ENCODE measurements at places on chromosomes 16 and 17.

GRCh38 chr16:22003195-22003594 is 2.3 kb upstream of the PDZD9 start:
- DNase-seq, result no peak

- no peak for DNase-seq
These were observed 156.4 kb downstream of the HS3ST2 start for GRCh38 chr16:22970209-22970865.

GRCh38 chr17:8542599-8543502 is 87.7 kb downstream of the MYH10 start:
- DNase-seq, result peak; percentile 92

DNA sequence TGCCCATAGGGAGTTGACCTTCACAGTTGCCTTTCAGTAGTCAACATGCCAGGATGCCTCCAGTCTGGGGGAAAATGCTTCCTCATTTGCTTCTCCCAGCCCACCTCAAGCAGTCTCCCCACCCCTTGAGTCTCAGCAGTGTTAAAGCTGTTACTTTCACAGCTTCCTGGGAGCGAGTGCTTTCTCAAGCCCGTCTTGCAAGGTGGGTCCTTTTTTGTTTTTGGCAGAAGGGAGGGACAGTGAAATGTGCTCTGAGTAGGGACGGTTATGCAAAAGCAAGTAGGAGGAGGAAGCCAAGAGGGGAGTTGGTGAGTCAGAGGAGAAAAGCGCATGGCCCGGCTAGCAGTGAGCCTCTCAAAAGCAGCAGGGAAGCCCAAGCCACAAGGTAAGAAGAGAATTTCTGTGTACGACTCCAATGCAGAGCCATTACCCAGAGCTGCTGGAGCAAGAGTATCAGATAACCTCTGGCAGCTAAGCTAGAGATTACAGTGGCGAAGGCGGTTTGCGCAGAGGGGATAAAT is at the start of gene CHST4:
TSS of gene CHST4 (plus strand) at position 316 of the 521 bp plus-strand sequence. CDS start 10,252 bp downstream, outside the sequence.
- peak; percentile 24 for DNase-seq

GRCh38 chr16:89618109-89618998 is 4.9 kb downstream of the DPEP1 start:
- peak; percentile 73 for DNase-seq

DNA sequence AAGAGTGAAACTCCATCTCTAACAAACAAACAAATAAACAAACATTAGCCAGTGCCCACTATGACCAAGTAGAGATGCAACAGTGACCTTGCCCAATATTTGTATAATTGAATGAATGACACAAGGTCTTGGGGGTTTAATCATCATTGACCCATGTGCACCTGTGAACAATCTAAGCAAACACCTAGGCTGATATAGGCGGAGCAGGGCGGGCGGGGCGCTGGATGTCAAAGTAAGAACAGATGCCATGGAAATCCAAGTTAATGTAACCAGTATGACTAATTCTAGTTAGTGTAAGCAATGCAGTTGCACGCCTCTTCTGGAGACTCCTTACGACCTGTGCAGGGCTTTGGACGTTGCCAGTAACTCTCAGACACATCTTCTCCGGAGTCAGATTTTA is 17.6 kb downstream of the RCVRN start:
- no peak for DNase-seq

DNA sequence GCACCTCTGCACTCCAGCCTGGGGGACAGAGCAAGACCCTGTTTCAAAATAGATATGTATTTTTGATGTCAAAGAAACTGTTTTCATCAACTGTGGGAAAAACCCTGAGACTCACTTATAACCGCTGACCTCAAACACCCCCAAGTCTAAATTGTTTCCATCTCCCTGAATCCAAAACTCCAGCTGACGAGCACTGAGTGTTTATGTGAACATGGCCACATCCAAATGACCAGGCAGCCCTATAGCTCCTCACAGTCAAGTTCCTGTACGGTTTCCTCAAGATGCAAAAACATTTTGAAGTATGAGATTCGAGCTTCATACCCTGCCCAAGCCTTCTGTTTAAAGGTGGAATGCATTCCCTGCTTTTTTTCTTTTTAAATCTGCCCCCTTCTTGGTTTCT is 45.3 kb upstream of the ZCCHC14 start:
- DNase-seq, result no peak

DNA sequence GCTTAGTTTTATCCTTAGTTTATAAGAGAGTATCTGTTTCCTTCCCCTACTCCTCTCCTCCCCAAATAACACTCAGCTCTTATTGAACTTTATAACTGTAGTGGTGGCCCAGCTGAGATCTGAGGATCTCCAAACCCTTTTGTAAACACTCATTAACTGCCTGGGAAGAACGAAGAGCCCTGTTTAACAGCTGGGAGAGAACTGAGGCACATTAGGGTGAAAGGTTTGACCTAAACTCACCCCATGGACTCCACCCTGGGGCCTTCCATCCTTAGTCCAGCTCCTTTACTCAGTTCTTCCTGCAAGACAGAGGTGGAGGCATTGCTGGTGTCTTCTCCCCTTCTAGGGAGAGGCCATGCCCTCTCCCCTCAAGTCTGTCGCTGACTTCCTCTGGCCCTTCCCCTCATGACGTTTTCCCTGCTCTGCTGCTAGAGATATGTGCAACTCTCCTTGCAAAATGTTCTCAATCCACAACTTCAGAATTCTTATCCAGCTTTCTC is 1.2 kb upstream of the RARA start:
- peak; percentile 91 for DNase-seq

GRCh38 chr17:60086818-60087591 is 8.3 kb upstream of the HEATR6 start:
- peak; percentile 63 for DNase-seq

- no peak for DNase-seq
These were observed 164.7 kb downstream of the MSI2 start for GRCh38 chr17:57420734-57421717.

DNA sequence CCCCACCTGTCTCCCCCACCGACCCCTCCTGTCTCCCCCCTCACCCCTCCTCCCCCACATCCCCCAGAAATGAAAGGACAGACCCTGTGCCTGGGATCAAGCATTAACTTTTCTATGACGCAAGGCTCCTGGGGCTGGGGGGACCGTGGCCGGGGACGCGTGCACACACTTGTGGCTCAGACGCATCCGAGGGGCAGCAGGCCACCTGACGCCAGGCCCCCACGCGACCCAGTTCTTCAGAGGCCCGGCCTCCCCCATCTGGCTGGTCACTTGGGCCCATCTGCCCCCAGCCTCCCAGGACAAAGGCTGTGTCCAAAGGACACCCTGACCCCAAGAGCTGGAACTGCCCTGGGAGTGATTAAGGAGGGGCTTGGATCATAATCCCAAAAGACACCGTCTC is 14.0 kb upstream of the PVALEF start:
- no peak for DNase-seq

DNA sequence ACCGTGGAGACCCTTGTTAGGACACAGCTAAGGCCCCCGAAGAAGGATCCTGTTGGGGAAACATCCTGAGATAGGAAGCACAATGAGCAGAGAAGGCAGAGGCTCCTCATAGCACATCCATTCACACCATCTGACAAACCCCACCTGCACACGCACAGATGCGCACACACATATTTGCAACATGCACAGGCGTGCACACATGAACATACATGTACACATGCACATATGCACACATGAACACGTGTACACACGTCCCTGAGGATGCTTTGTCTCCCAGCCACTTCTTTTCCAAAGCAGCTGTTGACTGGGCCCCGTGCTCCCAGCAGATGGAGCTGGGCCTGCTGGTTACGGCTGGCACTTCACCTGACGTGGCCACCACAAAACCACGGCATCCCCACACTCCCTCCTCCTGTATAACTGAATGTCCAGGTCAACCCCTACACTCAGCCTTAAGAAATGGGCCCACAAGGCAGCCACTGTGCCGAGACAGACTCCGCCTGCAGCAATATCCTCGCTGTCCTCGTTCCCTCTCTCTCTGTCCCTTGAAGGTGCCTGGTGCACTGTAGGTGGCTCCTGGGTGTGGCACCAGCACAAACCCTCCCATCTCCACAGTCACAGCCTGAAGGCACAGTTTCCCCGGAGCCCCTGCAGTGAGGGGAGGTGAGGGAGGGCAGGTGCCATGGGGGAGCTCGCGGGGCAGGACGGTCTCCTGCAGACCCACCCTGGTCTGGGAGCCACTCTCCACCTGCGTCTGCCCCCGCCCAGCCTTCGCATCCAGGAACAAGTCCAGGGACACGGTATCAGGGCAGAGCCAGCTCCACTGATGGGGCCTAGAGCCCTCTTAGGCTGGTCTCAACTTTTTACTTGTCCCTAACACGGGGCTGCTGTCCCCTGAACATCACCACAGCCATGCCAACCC is 183.0 kb downstream of the RBFOX3 start:
- no peak for DNase-seq

- no peak for DNase-seq
These were observed 8.1 kb upstream of the FOXF1 start for GRCh38 chr16:86501989-86502855.

GRCh38 chr17:1008008-1008761 is 11.3 kb downstream of the TIMM22 start:
- no peak for DNase-seq

DNA sequence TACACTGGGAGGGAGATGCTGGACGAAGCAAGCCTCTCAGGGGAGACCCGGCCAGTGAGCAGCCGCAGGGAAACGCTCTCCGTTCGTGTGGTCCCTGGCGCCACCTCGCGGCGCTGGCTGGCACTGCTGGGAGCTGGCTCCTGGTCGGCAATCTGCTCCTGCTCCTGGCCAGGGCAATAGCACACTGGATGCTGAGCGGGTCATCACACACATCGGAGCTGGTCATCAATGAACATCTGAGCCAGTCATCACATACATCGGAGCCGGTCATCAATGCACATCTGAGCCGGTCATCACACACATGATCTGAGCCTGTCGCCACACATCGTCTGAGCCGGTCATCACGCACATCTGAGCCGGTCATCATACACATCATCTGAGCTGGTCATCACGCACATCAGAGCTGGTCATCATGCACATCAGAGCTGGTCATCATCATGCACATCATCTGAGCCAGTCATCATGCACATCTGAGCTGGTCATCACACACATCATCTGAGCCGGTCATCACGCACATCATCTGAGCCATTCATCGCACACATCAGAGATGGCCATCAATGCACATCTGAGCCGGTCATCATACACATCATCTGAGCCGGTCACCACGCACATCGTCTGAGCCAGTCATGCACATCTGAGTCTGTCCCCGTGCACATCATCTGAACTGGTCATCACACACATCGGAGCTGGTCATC is 217.3 kb downstream of the RBFOX3 start:
- DNase-seq, result peak; percentile 39

- no peak for DNase-seq
These were observed 5.9 kb downstream of the DPH1 start for GRCh38 chr17:2035541-2036488.

- DNase-seq, result no peak
These were observed 5.7 kb upstream of the NQO1 start for GRCh38 chr16:69732101-69732500.

GRCh38 chr17:3979290-3979611 is 15.0 kb upstream of the ATP2A3 start:
- DNase-seq, result no peak

GRCh38 chr17:2048805-2049204 is 6.1 kb upstream of the HIC1 start:
- no peak for DNase-seq

- peak; percentile 88 for DNase-seq
These were observed 42.4 kb downstream of the RAI1 start for GRCh38 chr17:17723354-17724261.

DNA sequence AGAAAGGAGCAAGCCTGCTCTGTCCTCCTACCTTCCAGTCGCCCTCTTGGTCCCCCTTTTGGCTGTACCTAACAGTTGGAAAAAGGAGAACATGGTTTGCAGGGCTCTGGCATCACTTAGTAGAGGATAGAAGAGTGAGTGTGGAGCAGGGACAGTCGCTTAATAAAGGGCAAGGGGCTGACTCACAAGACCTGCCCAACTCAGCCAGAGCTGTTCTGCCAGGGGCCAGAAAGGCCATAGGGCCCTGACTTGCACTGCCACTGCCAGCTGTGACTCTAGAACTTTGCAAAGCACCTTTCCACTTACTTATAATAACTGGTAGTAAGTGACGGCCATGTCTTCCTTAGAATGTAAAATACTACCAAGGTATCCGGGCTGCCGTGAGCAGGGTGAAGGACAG is 13.5 kb downstream of the PRMT7 start:
- no peak for DNase-seq

DNA sequence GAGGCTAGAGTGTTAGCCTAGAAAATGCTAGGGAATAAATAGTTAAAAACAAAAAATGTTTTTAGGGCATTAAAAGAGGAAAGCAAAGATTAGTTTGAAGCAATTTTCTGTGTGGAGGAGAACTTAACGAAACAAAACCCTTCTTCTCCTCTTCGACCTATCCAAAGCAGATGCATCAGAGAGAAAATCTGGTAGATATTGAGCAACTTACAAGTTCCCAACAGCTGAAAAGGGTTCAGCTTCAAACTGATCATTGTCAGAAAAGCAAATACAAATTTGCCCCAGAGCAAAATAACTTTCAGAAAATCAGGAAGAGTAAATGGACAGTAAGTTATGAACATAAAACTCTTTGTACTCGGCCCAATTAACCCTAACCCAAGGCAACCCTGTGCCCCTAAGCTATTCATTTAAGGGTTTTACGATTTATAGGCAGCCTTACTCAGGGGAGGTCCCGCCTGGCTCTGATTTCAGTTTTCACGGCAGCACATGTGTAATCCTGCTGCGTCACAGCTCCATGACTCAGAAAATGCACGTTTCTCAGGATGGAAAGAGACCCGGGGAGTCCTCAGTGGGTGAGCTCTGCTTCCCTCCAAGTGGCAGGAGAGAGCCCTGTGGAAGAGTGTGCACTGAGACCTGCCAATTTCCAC is 405.7 kb upstream of the SALL1 start:
- peak; percentile 95 for DNase-seq

DNA sequence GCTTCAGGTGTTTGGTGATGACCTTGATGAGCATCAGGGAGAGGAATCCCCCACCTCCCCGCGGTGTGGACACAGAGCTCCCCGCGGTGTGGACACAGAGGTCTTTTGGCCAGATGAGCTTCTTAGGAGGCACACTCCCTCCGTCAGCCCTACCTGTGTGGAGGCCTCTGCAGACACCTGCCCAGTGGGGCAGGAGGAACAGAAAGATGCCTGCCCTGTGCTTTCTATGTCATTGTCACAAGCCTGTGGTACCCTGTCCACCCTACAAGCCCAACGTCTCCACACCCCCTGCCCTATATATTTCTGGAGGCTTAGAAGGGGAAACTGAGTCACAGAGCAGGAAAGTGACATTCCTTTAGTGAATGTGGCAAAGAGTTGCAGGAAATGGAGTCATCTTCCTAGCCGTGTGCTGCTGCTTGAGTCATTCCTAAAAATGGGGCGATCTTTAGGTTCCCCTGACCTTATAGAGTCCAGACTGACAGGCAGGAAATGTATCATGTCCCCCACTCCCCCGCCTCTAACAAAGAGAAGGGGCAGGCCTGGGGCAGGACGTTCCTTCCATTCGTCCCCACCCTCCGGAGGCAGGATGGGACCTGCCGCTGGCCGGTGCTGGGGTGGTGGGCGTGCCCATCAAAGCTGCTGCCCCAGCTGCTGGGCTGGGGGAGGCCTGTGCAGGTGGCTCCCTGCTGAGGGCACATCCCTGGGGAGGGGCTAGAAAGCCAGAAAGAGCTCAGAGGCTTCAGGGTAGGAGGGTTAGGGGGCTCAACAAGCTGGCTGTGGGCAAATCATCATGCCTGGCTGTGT is 1.0 kb upstream of the C16orf74 start:
- DNase-seq, result no peak

- peak; percentile 31 for DNase-seq
These were observed 5.0 kb downstream of the CA4 start for GRCh38 chr17:60154616-60155426.

GRCh38 chr17:78963378-78963777 is 16.3 kb downstream of the LGALS3BP start:
- DNase-seq, result no peak
